Stimulated activated CD4-positive, alpha-beta T cell treated with anti-CD3 and anti-CD28 coated beads, TNF-alpha, amount 100 ng/mL, for 1 hour (primary cell): ENCODE measurements at places on chromosomes 2 and 18.

- no peak for DNase-seq
These were observed 670.7 kb downstream of the ERBB4 start for GRCh38 chr2:211867845-211868451.

DNA sequence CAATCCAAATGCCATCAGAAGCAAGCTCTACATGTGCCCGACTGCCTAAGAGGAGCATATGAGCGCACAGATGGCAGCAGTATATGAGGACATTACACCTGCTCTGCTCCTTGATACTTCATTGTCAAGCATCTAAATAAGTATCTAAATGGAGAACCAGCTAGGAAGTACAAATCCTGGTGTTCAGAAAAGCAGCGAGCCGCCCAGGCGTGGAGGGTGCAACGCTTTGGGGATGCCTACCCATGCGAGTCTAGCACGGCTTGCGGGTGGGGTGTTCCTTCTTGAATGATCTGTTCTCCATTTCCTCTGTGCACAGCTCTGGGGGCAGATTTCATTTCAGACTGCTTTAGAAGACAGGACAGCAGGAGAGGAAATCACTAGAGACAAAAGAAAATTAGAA lies 63.0 kb upstream of the BCL2L11 start:
- no peak for DNase-seq

DNA sequence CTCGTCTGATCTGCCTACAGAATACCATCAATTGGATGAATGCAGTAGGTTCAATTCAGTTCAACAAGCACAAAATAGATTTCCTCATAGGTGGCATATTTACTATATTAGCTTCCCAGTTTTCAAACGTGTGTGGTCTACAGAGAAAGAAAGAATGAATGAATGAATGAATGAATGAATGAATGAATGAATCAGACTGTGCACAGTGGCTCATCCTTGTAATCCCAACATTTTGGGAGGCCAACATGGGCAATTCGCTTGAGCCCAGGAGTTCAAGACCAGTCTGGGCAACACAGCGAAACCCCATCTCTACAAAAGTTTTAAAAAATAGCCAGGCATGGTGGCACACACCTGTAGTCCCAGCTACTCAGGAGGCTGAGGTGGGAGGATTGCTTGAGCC lies 94.9 kb downstream of the TRABD2A start:
- no peak for DNase-seq

DNA sequence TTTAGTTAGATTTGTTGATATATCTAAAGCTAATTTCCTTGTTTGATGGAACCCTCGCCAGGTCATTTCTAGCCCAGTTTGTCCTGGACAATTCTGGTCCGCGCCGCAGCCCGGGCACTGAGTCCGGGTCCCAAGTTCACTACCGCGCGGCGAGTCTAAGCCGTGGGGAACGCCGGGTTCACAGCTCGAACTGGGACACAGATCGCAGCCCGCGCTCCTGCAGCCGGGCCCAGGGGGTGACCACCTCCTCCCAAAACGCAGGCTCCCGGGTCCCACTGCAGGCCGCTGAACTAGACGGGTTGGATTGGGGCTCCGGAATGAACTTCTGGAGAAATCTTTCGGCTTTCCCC lies 681 bp downstream of the ACADL start:
- DNase-seq = no peak

DNA sequence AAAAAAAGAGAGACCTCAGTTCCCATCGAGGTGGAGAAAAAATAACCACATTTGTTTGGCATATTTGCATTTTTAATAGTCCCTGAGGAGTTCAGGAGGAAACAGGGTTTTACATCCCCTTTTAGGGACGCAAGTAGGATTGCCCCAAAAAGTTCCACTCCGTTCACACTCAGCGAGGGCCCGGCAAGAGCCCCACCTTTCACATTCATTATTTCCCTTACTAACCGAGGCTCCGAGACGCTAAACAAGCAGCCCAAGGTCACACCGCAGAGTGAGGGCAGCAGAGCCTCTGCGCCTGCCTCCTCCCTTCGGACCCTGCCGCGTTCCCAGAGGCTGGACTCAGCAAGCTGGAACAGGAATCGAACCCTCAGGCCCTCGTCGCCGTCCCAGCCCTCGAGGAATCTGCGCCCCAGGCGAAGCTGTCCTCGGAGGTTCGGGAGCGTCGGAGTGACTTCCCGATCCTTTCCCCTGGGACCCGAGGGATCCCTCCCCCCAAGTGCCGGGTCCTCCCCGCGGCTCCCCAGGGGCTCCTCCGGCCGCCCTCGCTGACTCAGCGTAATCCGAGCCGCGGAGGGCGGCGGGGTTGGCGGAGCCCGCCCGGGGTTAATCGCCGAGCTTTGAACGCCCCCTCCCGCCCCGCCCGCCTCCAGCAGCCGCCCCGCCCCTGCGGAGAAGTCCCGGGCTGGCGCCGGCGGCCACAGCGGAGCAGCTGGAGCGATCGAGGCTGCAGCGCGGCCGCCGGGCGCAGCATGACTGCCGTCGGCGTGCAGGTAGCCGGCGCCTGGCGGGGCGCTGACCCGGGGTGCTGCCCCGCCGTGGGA lies at the start of gene TMEM37:
TSS of gene TMEM37 (plus strand) at position 700 of the 821 bp plus-strand sequence. CDS start at position 750, 50 bp downstream.
- no peak for DNase-seq

- DNase-seq = no peak
These were observed 156.6 kb downstream of the DTNA start for GRCh38 chr18:34866739-34867138.

DNA sequence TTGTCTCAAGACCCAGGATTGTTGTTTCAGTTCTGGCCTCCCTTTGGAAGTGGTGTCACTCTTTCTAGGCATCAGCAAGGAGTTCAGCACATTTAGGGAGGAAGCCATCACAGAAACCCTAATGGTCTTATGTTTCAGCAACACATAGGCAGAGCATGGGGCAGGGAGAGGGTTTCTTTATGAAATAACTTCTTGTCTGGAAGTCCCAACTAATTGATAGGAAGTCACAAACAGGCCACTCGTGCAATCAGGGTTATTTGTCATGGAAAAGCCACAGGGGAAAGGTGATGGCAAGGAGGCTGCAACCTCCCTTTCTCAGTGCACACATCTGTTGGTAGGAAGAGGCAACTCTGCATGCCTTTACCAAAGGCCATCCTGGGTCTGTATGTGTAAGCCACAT lies 103.0 kb downstream of the BCL11A start:
- DNase-seq = no peak

- no peak for DNase-seq
These were observed 166.8 kb downstream of the CAMKMT start for GRCh38 chr2:44528595-44528994.

GRCh38 chr2:9681427-9681817 lies 50.6 kb upstream of the YWHAQ start:
- DNase-seq = no peak

- no peak for DNase-seq
These were observed 13.2 kb downstream of the MAP4K4 start for GRCh38 chr2:101710471-101711318.

- DNase-seq = no peak
These were observed 13.4 kb downstream of the VPS54 start for GRCh38 chr2:64005707-64006356.

GRCh38 chr18:69580107-69580506 lies 179.4 kb downstream of the DOK6 start:
- no peak for DNase-seq

DNA sequence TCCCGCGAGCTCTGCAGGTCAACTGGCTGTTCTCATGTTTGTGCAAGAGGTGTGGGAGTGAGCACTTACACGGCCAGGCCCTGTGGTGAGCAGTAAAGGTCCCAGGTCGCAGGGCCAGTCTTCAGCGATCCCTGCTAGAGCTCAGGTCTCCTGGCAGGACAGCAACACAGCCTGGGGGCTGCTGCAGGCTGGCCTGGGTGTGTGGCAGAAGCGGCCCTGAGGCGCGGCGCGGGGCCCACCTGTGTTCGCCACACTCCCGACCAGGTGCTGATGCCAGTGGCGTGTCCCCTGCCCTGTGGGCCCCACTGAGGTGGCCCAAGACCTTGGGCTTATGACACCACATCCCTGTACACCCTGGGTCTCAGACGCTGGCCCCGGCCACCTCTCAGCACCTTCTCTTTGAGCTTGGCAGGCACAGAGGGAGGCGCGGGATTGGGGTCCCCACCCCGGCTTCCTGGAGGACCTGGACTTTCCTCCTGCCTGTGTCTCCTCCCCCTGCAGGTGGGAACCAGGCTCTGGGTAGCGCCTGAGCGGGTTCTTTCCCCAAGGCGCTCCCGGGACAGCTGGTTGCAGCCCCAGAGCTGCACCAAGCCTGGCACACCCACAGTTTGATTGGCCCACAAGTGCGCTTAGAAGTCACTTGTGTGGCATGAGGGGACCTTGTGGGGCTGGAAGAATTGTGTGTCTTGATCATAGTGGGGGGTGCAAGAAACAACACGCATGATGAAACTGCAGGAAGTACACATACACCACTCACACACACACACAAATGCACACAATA lies 59.2 kb downstream of the TWIST2 start:
- DNase-seq = no peak

DNA sequence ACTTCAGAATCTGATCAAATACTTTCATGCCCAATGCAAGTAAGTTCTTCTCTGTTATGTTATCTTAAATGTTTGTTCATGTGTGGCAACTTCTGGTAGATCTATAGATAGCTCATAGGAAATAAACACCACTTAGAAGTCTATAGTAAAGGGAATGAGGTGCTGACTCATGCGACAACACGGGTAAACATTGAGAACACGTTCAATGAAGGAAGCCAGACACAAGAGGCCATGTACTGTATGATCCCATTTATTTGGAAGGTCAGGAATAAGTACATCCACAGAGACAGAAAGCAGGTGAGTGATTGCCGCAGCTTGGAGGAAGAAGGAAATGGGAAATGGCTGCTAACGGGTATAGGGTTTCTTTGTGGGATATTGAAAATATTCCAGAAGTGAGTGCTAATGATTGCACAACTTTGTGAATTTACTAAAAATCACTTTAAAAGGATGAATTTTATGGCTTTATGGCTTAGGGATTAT lies 95.4 kb downstream of the ITGB1BP1 start:
- DNase-seq = no peak

DNA sequence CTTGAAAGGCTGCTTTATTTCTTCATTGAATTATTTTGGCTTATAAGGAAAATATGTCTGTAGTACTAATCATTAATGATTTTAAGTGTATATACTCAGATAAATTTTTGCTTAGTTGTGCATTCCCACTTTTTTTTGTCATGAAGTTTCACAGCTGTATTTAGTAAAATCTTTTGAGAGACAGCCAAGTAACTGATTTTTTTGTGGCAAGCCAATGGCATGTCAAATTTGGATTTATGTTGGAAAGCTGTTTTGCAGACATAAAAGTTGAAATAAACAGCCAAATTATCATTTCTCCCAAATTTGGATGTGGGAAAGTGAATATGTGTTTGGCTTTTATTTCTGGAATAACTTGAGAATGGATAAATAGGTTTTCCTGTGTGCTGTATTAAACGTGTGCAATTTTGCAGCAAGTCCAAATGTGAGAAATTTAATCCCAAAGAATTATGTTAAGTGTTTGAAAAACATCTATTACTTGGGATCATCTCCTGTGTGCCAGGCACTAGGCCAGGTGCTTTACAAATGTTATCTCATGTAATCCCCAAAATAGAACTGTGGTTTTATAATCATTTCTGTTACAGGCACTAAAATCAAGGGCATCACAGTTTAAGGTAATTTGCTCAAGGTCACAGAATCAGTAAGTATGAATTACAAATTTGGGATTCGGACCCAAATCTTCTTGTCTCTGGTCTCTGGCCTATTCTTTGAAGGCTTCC lies 160.4 kb downstream of the PTPRM start:
- no peak for DNase-seq

GRCh38 chr2:44833171-44834069 lies 108.1 kb upstream of the SIX3 start:
- no peak for DNase-seq

DNA sequence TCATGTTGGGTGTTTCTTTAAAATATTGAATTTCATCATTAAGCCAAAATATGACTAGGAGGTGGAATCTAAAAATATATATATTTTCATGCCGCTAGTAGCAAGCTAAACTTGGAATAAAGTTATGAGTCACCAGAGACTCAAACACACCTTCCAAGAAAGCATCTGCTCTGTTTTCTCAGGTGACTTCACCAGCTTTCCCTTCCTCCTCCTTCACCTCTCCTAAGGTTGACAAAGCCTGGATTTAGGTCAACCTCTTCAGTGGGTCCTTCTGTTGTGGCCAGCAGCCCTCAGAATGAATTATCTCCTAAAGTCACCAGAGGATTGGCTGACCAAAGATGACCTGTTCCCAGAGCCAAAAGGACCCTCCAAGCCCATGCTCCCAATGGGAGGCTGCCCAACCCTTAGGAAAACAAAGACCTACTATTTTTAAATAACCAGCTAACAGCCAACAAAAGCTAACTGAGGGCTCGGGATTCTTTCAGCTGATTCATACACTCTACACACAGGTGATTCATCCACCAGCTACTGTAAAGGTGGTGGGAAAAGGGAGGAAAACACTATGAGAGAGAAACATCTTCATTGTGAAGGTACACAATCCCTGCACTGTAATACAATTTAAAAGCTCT lies 113.9 kb downstream of the MYO5B start:
- DNase-seq = no peak

- DNase-seq = no peak
These were observed 891 bp upstream of the NR4A2 start for GRCh38 chr2:156333274-156333950.

- no peak for DNase-seq
These were observed 1.8 kb upstream of the MERTK start for GRCh38 chr2:111896576-111896975.
